ENCODE measurements at places on chromosomes 16 and 17.

DNA sequence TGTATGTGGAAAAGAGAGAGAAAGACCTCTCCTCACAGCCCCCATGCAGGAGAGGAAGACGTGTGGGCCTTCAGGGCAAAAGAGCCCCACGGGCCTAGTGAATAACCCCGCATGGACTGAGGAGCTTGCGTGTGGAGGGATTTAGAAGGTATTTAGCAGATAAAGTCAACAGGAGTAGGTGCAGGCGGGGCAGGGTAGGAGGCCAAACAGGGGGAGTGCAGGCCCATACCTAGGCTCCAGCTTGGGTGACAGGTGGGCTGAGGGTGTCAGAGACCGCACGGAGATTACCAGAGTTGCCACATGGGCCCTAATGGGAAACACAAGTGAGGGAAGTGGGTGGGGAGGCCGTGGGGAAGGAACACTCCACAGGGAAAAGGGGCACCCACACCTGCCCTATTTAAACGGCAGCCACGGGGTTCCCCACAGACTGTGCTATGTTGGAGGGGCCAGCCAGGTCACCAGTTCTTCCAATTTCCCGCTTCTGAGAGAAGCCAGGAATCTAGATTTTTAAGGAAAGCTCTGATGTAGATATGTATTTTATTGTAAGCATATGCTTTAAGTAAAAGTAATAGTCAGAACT lies 8.2 kb upstream of the CNGB1 start:
- no peak for DNase-seq

DNA sequence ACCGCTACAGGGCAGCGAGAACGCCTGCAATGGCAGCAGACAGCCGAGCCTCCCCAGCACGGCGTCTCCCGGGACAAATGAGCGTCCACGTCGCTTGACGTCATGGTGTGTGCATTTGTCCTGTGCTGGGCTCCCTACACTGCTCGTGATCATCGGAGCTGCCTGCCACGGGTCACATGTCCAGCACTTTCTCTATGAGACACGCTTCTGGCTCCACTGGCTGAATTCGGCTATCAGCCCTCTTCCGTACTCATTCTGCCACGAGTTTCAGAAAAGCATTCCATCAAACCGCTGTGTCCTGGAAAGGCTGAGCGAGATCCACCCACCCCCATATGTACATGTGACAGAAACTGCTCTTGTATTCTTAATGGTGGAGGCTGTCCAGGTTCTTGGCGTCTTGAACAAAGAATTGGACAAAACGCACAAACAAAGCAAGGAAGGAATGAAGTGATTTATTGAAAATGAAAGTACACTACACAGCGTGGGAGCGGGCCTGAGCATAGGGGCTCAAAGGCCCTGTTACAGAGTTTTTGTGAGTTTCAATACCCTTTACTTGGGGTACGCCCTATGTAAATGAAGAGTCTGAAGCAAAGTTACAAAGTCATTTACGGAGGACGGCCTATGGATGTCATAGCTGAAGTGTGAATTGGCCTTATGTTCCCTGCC lies 28.5 kb upstream of the SHCBP1 start:
- no peak for DNase-seq

- DNase-seq, result no peak
These were observed 92.4 kb downstream of the RPGRIP1L start for GRCh38 chr16:53611179-53611696.

- DNase-seq, result no peak
These were observed 72.7 kb downstream of the GNAO1 start for GRCh38 chr16:56263711-56264608.

DNA sequence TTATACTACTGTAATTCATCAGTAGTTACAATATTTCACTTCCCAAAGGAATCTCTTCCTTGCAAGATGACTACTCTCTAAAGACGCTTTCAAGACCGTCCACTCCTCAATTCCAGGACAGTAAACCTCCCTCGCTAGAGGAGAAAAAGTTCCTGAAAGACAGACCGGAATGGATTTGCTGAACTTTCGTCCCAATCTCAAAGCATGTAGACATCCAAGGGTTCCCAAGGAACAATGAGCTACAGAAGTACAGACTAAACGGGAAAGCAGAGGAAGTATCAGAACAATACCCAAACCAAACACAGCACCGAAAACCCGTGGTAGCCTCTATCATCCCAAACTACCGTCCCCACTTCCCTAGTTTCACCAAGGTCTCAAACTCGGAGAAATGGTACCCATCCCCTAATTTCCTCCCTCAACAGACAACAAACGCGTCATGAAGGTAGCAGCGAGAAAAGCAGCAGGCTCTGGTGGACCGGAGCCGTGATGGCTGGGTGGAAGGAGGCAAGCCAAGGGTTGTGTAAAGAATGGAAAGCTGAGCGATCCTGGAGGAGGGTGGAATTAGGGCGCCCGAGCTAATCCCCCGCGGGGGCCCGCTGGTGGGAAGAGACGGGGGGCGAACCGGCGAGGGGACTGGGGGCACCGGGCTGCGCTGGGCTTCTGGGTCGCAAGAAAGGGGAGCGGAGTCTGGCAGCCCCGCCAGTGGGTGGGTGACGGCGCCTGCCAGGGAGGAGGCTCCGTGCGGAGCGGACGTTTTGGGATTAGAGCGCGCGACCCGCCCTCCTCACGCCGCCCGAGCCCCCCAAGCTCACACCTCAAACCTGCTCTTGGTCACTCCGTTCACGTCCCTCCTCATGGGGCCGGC lies 647 bp downstream of the FBXL20 start:
- DNase-seq, result no peak

- no peak for DNase-seq
These were observed at the start of gene KATNB1 for GRCh38 chr16:57735755-57736418. TSS of gene KATNB1 (plus strand) at chr16:57735770. CDS start at chr16:57737244, 1,474 bp downstream.

GRCh38 chr16:83963277-83964119 lies 4.5 kb upstream of the NECAB2 start:
- no peak for DNase-seq

DNA sequence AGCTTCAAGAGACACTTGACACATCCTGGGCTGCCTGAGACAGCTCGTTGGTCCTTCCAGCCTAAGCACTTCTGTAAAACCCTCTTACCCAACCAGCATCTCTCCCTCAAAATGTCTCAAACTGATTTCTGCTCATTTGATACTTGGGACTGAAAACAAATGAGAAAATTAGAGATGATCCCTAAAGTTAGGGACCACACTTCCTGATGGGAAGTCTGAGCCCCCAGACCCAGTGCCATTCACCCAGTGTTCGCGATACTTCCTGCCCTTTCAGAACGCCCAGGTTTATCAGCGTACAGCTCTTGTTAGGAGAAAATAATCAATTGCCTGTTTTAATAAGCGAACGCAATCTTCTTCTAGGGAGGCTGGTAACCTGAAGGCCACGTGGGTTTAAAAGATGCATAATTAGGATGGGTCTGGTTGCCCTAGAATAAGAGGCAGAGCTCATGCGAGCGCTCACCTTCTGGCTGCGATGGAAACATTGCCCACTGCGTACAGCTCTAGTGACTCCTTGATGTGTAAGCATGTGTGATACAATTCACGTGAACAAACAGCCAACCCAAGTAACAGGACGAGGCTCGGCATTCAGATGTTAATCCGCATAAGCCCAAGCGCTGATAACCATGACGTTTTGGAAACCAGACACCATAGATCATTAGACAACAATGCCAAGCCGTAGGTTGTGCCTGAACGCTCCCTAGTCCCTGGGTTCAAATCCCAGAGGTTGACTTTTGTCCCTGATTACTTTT lies 213.1 kb downstream of the FOXL1 start:
- DNase-seq, result no peak

DNA sequence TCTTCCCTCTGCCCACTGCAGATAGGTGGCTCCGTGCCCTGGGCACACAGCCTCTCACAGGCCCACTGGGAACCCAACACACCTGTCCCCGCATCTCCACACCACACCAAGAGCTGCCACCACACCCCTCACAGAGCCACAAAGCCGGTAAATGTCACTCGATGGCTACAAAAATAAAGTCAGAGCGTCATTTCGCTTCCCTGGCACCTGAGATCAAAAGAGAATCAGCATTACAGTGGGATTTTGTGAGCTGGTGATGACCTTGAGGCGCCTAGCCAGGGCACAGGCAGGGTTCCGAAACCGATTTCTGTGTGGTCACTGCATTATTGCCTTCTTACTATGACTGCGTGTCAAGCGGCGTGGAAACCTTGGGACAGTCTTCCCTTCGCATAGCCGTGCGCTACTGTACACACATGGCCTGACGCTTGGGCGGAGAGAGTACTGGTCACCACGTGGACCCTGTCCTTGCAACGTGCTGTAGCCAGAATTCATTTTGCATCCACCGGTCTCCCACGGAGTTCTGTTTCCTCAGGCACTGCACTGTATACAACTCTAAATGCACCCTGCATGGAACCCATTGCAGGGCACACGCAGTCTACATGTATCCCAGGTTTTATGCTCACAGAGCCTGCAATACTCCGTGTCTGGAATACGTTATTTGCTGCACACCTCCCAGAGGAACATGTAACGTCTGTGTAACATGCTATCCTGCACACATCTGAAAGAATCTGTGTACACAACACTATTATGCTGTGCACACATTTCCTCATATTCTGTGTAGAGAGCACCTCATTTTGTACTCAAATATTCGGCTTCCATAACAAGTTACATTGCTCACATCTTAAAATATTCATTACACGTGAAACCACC lies 5.8 kb upstream of the FOXF1 start:
- no peak for DNase-seq

DNA sequence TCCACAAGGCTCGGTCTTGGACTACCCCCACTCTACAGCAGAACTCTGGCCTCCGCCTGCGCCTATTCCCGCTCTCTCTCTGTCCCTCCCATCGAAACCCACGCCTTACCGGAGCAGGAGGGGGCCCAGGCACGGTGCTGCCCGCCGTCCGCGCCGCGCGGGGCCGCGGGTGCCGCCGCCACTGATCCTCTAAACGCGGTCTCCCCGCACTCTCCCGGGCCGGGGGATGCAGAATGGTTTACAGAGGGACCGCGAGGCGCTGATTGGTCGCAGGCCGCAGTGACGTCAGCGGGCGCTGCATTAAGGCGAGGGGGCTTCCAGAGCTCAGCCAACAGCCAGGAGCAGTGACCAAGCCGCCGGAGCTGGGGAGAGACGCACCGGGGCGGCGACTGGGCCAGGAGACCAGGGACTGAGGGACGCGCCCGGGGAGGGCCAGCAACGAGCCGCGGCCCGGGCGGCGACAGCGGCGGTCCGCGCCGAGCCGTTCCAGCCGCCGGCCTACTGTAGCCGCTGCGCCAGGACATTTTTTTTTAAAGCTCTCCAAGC lies 747 bp upstream of the LHX1 start:
- no peak for DNase-seq

GRCh38 chr17:50476545-50477315 lies 1.9 kb upstream of the RSAD1 start:
- DNase-seq, result no peak

- DNase-seq, result no peak
These were observed 133.2 kb downstream of the CBLN1 start for GRCh38 chr16:49148410-49148809.

DNA sequence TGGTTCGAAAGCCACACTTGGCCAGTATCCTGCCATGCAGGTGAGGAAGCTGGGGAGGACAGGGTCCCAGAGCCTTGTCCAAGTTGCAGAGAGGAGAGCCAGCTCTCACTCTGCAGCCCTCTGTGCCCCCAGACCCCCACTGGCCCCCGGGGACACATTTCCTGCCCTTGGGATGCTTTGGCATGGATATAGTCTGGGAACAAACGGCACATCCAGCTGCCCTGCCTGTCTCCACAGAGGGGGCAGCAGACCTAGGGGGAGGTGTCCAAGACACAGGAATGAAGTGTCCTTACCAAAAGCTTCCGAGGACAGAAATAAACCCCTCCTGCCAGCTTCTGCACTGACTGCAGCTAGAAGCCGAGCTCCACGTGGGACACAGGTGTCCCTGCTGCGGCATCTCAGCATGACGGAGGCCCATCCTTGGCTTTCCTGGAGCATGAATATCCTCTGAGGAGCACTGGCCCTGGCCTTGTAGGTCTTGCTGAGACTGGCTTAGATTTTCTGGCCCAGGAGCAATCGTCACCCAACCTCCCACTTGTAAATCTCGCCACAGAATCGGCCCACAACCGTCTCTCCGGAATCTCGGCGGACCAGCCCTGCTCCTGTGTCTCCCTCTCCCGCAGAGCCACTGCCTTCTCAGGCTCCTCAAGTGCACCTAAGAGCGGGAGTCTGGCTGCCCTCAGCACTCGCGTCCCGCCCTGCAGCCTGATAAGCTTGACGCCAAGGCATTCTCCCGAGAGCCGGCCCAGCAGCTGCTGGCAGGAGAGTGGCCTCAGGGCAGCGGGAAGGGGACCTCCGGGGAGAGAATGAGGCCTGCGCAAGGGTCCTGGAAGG lies 1.1 kb upstream of the CAPN15 start:
- DNase-seq, result no peak

DNA sequence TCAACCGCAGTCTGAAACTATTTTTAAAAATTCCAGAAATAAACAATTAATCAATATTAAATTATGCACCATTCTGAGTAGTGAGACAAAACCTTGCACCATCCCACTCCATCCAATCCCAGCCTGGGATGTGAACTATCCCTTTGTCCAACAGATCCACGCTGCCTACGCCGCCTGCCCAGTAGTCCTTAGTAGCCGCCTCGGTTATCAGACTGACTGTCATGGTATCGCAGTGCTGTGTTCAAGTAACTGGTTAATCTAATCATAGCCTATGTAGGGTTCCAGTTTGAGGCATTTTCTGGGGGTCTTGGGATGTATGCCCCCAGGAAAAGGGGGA lies 437.7 kb downstream of the HS3ST3B1 start:
- no peak for DNase-seq

DNA sequence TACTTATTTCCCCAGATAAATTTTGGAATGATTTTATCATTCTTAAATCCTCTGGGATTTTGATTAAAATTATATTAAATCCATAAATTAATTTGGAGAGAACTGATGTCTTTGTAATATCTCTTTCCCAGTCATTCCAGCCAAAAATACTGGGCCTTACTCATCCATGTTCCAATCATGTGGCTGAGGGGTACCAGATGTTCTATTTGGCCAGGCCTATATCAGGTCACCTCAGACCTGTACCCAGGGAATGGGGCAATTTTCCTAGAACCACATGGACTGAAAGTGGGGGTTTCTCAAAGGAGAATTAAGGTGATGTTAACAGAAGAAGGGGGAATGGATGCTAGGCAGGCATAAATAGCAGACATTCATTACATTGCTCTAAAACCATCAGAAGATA lies 7.5 kb downstream of the SNTB2 start:
- DNase-seq, result no peak

DNA sequence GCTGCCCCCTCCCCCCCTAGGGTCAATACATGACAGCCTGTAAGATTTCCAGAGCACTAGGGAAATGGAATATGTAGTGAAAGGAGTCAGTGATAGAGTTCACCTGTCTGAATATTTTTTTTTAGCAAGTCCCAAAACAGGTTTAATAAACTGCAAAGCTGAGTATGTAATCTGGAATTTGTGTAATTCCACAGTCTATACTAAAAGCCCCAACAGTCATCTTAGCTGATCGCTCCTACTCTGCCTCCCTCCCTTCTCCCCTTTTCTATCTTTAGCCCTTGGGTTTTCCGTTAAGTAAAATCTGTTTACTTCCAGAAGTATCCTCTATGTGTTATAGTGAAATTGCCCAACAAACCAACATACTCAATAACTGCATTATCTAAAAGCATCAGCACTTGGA lies 3.5 kb downstream of the CDH13 start:
- DNase-seq, result no peak

- no peak for DNase-seq
These were observed 1.7 kb downstream of the CTDNEP1 start for GRCh38 chr17:7249830-7250229.

Measured in non-pigmented ciliary epithelial cell (primary cell).